ENCODE measurements at places on chromosomes 16 and 17.

DNA sequence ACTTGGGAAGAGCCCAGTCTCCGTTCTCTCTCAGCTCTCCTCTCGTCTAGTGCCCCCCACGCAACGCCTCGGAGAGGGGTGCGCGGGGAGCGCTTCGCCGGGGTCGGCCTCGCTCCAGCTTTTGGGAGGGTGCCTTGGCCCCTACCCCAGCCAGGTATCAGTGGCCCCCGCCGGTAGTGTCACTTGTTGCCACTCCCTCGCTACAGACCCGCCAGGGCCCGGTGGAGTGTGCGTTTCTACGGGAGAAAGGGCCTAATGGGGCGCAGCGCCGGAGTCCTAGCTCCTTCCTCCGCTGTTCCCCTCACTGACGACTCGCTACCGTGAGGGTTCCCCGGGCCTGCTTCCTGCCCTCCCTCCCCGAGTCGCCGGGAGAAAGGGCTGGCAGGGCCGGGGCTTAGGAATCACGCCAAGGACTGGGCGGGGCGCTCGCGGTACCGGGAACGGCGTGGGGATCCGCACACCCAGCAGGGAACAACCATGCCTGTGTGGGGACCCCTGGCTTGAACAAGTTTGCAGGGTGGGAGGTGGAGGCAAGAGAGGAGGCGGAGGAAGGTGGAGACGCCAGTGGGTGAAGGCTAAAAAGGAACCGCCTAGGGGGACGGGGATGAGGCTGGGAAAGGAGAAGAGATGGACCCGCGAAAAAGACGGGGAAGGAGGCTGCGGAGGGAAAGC, 997 bp upstream of the CDH11 start:
- DNase-seq: no peak

GRCh38 chr16:26134588-26134987, 442.8 kb downstream of the HS3ST4 start:
- no peak for DNase-seq

DNA sequence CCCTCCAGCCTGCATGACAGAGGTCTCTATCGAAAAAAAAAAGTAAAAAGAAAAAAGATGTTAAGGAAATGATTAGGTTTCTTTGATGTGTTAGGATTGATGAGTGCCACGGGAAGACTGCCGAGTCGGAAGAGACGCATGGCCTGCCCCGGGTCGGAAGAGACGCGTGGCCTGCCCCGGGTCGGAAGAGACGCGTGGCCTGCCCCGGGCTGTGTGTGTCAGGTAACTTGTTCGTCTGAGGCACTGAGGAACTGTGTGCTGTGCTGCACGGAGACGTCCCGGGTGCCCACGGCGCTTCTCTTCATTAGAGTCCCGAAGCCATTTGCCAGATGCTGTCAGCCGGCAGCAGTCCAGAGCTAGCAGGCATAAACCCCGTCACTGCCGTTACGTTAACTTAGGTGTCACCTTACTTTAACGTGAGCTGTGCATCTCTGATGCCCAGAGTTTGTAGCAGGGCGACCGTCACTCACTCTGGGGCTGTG, 40.5 kb upstream of the FASN start:
- no peak for DNase-seq

- DNase-seq: no peak
Observed at GRCh38 chr17:34503528-34504195, 75.7 kb upstream of the TMEM132E start.

- no peak for DNase-seq
Observed at GRCh38 chr16:50532576-50532975, 15.6 kb upstream of the NKD1 start.

DNA sequence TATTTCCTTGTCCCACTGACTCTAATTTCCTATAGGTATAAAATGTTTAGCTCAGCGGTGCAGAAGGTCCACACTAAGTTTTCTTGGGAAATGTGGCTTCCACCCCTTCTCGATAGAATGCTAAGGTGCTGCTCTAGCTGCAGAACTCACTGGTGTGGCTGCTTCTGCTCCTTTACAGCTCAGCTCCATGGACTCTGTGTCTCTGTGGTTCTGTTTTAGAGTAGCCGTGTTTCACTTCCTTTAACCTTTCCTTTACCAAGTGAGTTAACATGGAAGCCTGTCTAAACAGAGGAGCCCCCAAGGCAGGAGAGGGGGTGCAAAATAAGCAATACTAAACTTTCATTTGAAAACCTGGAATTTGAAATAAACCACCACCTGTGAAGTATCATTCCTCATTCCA, 65.3 kb downstream of the SPECC1 start:
- no peak for DNase-seq

DNA sequence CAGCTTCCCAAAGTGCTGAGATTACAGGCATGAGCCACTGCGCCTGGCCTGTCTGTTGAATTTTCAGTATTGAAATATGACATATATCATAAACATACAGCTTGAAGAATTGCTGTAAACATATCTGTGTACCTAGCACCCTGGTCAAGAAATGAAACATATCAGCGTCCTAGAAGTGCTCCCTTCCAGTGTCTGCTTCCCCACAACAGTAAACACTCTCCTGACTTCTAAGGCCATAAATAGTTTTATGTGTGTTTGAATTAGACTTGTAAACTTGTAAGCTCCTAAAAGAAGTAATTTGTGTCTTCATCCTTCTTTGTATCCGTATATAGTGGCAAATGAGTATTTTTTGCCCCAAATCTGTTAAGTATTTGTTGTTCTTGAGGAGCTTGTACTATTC, 132.2 kb downstream of the FTO start:
- no peak for DNase-seq

DNA sequence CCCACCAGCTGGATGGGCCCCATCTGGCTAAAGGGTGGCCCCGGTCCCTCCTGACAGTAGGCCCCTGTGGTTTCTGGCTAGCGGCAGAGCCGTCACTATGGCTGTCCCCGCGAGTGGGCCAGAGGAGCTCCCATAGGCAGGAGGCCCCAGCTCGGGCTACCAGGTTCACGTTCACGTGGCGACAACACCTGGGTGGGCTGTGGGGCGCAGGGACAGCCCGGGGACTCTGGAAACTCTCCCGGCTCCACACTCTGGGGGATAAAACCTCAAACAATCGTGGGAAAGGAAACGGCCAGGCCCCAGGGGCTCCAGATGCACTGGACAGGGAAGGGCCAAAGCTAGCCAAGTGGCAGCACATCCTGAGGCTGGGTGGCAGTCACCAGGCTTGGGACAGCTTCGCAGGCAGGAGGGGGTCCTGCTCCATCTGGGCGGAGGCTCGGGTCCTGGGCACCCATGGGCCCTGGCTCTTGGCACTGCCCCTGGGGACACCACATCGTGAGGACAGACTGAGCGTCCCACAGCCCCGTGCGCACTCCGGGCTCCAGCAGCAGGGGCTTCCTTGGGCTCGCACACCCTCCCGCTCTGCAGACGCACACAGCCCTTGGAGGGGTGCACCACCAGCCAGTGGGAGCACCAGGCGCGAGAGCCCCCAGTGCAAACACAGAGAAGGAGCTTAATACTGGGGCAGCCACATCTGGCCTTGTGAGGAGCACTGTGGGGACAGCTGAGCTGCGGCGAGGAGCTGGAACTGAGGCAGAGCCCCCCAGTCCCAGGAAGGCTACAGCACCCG, 4.4 kb downstream of the RNF166 start:
- no peak for DNase-seq

GRCh38 chr17:63290784-63291183, 155.3 kb downstream of the CYB561 start:
- DNase-seq: no peak
